ENCODE measurements at places on chromosomes 3 and 15.

- DNase-seq = no peak
These were observed 22.1 kb downstream of the AGBL1 start for GRCh38 chr15:86101818-86102217.

DNA sequence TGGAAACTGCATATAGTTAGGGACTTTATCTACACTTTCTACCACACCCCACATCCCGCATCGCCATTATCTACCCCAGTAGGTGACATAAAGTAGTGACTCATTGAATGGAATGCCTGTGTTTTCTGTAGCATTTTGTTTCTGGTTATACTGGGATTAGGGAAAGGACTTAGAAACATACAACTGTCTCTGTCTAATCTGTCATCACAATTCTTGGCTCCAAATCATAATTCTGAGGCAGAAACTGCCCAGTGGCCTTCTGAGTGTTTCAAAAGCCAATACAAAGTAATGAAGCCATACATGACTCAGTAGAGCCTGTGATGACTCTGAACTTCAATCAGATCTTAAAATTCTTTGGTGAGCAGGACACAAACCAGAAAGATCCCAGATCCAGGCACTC lies 115.7 kb upstream of the CHRM5 start:
- no peak for DNase-seq

- no peak for DNase-seq
These were observed 301.8 kb upstream of the CBLB start for GRCh38 chr3:106170636-106171035.

DNA sequence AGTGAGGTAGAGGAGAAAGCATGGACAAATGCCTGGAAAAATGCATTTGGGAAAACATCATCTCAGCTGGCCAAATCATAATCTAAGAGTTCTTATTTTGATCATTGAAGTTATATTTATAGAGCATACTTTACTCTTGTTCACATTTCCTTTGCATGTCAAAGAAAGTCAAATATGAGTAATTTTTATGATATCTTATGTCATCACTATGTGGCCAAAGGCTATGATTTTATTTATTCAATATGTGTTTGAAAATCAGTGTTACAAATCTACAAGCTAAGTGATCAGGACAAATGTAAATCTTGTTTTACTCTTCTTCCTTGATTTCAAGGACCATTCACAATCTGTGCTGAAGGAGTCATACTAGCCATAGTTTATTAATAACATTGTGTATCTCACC lies 237.2 kb upstream of the DPH6 start:
- DNase-seq = no peak

DNA sequence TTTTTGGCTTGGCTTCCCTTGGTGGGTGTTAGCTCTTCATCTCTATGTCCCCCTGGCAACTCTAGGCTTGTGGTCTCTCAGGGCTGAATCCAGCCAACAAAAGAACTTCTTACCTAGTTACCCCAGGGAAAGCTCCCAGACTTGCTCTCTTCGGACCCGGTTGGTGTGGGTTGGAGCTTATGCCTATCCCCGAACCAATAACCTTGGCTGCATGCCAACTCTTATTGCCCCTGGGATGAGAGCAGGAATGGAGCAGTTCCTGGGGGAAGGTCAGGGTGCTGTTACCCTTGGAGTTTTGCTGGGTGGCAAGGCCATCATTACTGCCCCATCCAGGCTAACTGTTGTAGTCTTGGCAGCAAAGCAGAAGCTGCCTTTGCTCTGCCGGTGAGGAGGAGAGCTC lies 147.8 kb downstream of the CACNA1D start:
- no peak for DNase-seq

- peak; percentile 36 for DNase-seq
These were observed 61.4 kb downstream of the WHAMM start for GRCh38 chr15:82870727-82871320.

GRCh38 chr3:85185495-85185894 lies 226.7 kb downstream of the CADM2 start:
- DNase-seq = no peak

DNA sequence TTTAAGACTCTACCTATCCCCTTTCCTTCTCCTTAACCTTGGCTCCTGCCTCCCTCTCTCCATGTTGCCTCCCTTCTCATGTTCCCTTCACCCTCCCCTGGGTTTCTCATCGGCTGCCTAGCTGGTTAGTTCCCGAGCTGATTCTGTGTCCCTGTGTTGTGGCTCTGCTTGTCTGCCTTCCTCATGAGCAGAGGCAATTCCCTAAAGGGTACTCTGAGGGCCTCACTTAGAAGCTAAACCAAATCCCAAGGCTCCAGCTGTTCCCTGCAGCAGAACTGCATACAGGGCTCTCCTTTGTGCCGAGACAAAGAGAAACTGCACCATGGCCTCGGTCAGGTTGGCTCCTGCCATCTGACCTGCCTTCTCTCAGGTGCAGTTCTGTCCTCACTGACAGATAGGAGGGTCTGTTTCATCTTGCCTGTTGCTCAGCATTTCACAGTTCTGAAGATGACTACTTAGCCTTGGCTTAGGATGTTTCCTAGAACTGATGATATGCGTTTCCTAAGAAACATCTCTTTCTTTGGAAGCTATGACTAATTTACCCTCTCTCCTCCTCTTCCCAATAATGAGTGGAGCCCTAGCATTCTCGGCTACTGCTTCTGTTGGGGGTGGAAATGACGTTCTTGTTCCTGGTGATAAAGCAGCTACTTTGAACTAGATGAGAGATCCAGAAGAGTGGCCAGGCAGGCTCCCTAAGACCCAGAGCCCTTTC lies 27.1 kb downstream of the DUOX1 start:
- DNase-seq = no peak

GRCh38 chr15:38225381-38225780 lies 27.3 kb upstream of the SPRED1 start:
- no peak for DNase-seq

- DNase-seq = no peak
These were observed 165.1 kb downstream of the LSAMP start for GRCh38 chr3:116280130-116280740.
